SJCRH30 (cell line): ENCODE measurements at places on chromosomes 1 and 21. TPM values are rescaled to one million over a fixed set of nuclear protein-coding genes. Genes with fewer than 3 reads are reported as not detected.
A peak's percentile ranks its signal among the peaks of the same experiment; 100 is the strongest.

Gene RIMS3
- total RNA-seq = 10.0 and 12.7 TPM in 2 replicates

Gene KRTAP10-11
- total RNA-seq = not detected in 2 replicates

Gene CCDC30
- 0.40 and 0.51 TPM in 2 replicates for total RNA-seq

Gene KRTAP13-2
- total RNA-seq = not detected in 2 replicates

Gene NDUFS2
- 60.3 and 60.5 TPM in 2 replicates for total RNA-seq

Gene KCNH1
- 1.7 and 3.0 TPM in 2 replicates for total RNA-seq

Gene OPTC
- not detected in 2 replicates for total RNA-seq

Gene HES2
- not detected in 2 replicates for total RNA-seq

Gene TBX15
- 58.0 and 63.1 TPM in 2 replicates for total RNA-seq

Gene NBPF10
- 0.71 and 0.83 TPM in 2 replicates for total RNA-seq

DNA sequence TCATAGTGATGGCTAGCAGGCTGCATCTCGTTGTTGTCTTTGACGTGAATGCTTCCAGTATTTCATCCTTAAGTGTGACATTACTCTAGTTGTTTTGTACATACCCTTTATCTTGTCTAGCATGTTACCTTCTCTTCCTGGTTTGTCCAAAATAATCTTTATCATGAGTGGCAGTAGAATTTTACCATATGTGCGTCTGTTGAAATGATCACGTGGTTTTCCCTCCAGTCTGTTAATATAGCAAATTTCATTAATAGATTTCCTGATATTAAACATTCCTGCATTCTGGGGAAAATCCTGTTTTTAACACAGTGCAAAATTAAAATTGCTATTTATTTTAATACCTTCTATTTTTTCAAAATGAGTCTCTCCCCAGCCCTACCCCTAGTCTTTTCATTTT lies 15.6 kb downstream of the ADARB1 start:
- DNase-seq = no peak

DNA sequence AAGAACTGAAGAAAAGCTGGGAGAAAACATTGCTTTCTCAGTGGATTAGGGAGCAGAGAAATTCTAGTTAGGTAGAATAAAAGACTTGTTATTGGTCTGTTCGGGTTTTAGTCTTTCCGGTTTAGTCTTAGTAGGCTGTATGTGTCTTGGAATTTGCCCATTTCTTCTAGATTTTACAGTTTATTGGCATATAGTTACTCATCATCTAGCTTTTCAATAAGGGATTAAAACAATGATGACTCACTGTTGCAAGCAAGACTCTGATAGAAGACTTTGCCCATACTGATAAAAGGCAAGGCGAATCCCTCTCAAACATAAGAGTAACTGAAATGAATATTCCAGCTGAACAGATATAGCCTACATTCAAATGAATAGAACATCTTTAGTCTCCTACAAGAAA lies 62.3 kb downstream of the GPR137B start:
- no peak for DNase-seq

- DNase-seq = no peak
These were observed 49.1 kb upstream of the CTPS1 start for GRCh38 chr1:40930174-40930964.

DNA sequence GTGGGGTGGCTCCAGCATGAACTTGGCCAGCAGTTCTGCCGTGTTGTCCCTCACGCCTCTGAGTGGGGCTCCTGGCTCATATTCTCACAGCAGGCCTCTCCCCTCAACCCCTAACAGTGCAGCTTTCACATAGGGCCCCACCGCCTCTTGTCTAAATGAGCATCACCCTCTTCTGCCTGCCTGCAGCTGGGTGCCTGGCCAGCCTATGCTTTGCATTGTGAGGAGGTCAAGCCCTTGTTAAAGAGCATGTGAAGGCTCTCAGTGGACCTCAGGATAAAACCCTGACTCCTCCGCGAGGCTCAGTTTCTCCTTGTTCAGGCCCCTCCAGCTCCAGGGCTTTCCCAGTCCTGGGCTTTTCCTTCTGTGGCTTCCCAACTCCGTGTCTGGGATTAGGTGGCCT lies 34.8 kb downstream of the CRYAA start:
- no peak for DNase-seq

DNA sequence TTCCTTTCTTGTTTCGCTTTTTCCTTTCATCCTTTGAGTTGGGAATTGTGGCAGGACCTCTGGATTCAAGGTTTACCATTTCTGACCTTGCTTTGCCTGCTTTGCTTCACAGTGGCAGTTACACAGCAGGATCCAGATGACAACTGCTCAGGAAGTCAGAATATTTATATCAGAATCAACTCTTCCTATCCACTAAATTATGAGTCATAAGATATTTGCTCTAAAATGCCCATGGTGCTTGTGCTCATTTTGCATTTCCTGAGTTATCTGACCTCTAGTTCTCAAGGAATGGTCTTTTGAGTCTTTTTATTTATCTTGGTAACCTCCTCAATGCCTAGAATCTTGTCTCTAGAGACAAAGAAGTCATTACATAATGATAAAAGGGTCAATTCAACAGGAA lies 290.8 kb downstream of the LRRC7 start:
- DNase-seq = no peak

GRCh38 chr1:22936681-22937080 lies 36.0 kb downstream of the LACTBL1 start:
- no peak for DNase-seq

DNA sequence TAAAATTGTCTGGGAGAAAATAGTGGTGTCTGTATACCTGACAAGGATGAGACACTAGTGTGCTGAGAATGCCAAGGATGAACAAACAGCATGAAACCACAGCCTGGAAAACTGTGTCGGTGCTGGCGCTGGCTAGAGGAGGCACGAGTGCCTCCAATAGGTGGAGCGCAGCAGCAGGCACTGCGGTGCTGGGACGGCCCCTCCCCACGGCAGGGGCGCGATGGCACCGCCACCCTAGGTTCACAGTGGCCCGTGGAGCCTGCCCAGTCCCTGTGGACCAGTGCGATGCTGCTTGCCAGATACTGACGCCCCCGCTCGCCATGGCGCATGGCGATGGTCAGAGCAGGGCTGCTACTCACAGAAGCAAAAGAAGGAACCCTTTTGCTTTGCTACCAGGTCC lies 6.8 kb downstream of the CFAP410 start:
- no peak for DNase-seq

GRCh38 chr1:91383456-91383855 lies 21.2 kb downstream of the HFM1 start:
- no peak for DNase-seq

- no peak for DNase-seq
These were observed 210.3 kb downstream of the SETD4 start for GRCh38 chr21:35850029-35850428.

- DNase-seq = no peak
These were observed 1.7 kb upstream of the SIM2 start for GRCh38 chr21:36697060-36697850.

- no peak for DNase-seq
These were observed 16.1 kb downstream of the H6PD start for GRCh38 chr1:9250411-9251381.

DNA sequence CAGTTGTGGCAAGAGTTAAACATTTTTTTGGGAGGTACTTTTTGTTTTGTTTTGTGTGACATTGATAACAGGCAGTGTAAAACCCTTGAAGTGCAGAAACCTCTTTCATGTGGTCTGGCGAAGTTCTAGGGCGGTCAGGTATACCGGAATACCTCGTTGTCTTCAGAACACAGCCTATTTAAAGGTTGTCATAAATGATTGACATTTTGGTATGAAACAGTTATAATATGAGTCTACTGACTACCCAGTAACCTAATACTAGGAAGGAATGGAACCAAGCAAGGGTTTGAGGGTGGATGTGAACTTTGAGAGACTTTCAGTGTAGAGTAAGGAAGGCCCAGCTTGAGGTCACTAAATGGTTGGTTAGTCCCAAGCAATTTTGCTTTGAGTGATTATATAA lies 40.5 kb downstream of the PATJ start:
- DNase-seq = no peak

- no peak for DNase-seq
These were observed 383 bp upstream of the PRRX1 start for GRCh38 chr1:170663404-170664092.

GRCh38 chr21:35594905-35595304 lies 465.4 kb downstream of the SETD4 start:
- DNase-seq = no peak

GRCh38 chr1:19011845-19012231 lies 55.4 kb upstream of the IFFO2 start:
- DNase-seq = no peak

- DNase-seq = no peak
These were observed 1048.2 kb downstream of the TTLL7 start for GRCh38 chr1:82950606-82951200.

DNA sequence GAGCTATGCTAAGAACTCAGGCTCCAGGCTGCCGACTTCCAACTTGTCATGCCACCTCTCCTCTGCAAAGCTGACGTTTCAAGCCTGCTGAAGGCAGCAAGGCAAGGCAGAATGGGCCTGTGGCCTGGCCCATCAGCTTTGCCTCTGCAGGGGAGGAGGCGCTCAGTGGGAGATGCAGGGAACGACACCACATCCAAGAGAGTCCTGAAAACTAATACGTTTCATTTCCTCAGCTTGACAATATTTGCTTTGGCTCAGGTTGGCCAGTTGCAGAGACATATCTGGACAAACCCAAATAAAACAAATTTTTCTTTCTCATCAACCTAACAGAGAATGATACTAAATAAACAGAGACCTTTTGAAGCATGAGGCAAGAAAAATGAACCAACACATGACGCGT lies 35.3 kb downstream of the BEND5 start:
- no peak for DNase-seq

GRCh38 chr1:205523891-205524793 lies 19.7 kb downstream of the CDK18 start:
- DNase-seq = peak; percentile 70

- no peak for DNase-seq
These were observed 12.1 kb downstream of the TRAPPC3 start for GRCh38 chr1:36137226-36137625.

DNA sequence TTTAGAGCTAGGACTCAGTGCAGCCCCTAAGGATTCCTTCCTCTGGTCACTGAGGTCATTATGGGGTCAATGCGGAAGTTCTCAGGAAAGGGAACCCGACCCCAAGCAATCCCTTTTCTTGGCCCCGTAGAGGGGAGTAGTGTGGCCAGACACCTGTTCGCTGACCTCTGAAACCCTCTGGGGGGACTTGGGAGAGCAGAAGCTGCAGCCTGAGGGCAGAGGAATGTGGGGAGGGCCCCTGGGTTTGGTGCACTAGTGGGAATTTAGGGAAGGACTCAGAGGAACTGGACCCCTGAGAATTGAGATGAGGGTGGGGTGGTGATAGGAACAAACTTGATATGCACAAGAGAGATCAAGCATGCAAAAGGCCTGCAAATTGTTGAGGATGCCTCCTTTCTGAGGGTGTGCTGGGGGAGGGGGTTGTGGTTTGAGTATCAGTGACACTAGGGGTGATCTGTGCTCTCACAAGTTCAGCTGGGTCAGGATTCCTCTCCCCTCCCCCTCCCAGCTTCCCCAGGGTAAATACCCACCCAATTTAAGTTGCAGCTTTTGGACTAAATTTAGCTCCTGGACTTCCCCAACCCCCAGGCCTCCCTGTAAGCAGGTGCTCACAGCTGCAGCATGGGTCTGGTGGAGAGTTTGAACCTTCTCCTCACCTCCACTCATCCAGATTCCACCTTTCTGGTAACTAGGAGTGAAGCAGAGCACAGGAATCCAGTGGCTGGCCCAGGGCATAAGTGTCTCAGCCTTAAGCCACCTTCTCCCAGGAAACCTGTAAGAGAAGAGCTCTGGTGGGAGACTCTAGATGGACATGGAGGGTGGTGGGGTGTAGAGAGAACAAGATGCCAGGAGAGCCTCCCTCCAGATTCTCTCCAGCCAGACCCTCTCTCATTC lies 13.5 kb downstream of the ADAMTSL4 start:
- DNase-seq = peak; percentile 58
